Frontal cortex (tissue), 4 donors: ENCODE measurements at places on chromosomes 12 and 14. TPM values are rescaled to one million over a fixed set of nuclear protein-coding genes. Genes with fewer than 3 reads are reported as not detected.

MMP17 gene
- total RNA-seq = 38.7 TPM

SPTB gene
- 16.7 TPM for total RNA-seq

PLEKHD1 gene
- total RNA-seq = 0.41 TPM

KRT78 gene
- total RNA-seq = not detected

PRDM4 gene
- total RNA-seq = 21.2 TPM

FGF6 gene
- total RNA-seq = not detected

RDH5 gene
- 4.5 TPM for total RNA-seq

DCD gene
- total RNA-seq = not detected

- DNase-seq = no peak
These were observed 85.1 kb upstream of the AMIGO2 start for GRCh38 chr12:47164724-47165439.

DNA sequence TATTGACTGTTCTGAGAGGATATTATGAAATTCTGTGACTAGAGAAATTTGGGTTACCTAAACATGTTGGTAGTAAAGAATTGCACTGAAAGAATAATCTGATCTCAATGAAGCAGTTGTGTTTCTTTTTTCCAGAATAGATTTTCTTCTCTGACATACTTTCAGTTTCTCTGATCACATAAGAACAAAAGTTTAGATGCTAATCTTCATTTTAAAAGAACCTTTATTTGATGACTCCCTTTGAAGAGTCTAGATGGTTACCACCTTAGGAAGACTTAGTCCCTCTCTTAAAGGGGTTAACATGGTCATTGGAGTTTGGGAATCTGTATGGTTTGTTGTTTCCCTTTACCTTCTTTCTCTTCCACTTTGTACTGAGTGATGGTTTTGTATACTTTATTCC, 58.6 kb downstream of the MON2 start:
- DNase-seq = no peak

- DNase-seq = no peak
These were observed 42.1 kb downstream of the MGST1 start for GRCh38 chr12:16389594-16389993.

GRCh38 chr12:113249546-113249945, 28.3 kb downstream of the TPCN1 start:
- DNase-seq = no peak

DNA sequence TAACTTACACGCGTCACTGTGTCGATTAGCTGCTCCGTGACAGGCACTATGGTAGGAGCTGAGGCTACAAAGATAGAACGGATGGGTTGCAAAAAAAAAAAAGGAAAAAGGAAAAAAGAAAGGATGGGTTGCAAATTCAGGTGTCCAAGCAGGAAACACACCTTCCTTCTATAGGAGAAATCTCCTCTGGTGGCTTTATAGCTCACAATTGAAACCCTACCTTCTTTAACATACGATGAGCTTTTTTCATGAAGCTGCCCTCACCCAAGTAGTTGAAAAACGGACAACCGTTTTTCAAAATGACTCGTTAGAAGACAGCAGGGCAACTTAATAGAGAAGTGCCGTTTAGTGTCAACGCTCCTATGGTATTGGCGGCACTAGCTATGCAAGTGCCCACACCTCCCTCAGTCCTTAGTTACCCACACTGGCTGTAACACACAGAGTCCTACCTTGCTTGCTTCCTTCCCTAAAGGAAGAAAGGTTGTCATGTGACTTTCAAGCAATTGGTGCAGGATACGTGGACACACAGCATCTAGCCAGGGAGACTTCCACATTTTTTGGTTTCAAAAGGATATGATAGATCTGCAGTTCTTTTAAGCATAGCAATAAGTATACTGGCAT, 682 bp upstream of the TRIP11 start:
- no peak for DNase-seq

DNA sequence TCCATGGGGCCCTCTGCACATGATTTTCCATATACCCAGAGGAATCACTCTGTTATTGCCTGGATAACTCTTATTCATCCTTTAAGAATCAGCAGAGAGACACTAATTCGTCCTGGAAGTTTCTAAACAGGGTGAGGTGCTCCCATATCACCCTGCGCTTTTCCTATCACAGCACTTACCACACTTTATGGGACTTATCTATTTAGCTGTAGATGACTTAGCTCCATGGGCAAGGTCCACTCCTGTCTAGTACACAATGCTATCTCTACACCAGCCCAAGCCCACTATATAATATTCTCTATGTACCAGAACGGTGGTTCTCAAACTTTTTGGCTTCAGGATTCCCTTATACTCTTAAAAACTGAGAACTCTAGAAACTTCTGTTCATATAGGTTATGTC, 111.7 kb downstream of the EFCAB11 start:
- no peak for DNase-seq

GRCh38 chr12:13745111-13745860, 236.1 kb downstream of the GRIN2B start:
- DNase-seq = no peak

GRCh38 chr14:49593016-49593415, 5.7 kb upstream of the LRR1 start:
- no peak for DNase-seq

DNA sequence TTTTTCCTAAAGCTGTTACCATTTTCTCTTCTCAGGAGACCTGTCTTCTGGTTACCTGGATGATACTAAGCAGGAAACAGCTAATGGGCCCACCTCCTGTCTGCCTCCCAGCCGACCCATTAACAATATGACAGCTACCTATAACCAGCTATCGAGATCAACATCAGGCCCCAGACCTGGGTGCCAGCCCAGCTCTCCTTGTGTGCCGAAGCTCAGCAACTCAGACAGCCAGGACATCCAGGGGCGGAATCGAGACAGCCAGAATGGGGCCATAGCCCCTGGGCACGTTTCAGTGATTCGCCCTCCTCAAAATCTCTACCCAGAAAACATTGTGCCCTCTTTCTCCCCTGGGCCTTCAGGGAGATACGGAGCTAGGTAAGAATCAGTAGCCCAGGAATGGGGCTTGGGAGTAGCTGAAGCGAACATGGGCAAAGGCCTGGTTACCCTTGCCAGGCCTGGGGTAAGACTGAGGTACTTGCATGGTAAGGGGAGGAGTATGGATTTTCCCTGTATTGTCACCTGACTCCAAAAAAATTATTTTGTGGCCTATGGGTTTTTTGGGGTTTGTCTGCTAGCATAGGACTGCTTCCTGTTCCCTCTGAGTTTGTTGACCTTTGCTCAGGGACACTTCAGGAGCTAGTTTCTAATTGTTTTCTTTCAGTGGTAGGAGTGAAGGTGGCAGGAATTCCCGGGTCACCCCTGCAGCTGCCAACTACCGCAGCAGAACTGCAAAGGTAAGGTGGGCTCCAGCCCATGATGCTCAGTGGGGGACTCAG, 26.6 kb downstream of the TRAFD1 start:
- no peak for DNase-seq

GRCh38 chr12:4734625-4735340, 14.6 kb downstream of the GALNT8 start:
- no peak for DNase-seq

- no peak for DNase-seq
These were observed 53.5 kb downstream of the FSCB start for GRCh38 chr14:44453433-44454171.

GRCh38 chr12:112518365-112518735, 99.6 kb downstream of the PTPN11 start:
- DNase-seq = no peak

GRCh38 chr12:55899082-55899481, 28.6 kb downstream of the PYM1 start:
- DNase-seq = no peak

- DNase-seq = no peak
These were observed 198.7 kb upstream of the EEA1 start for GRCh38 chr12:93127582-93128331.

GRCh38 chr14:106419376-106419965, 893.1 kb downstream of the TMEM121 start:
- no peak for DNase-seq

GRCh38 chr14:61552241-61552640, 143.1 kb upstream of the HIF1A start:
- no peak for DNase-seq

DNA sequence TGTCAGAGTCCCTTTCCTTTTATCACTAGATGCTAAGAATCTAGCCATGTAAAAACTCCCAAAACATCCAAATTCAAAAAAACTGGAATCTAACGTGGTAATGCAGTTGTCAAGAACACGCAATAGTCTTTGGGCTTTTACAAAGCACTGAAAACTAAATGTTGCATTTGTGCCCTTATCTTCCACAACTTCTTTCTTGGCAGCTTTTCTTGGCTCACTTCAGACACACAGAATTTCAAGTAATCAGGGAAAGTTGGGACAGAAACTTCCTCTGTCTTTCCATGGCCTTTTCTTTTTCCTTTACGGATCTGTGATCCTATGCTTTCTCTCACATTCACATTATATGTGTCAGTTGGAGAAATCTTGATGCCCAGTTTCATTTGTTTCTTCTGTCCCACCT, 136.0 kb downstream of the CRADD start:
- no peak for DNase-seq

GRCh38 chr12:117662620-117663395, 301.4 kb upstream of the NOS1 start:
- no peak for DNase-seq

- DNase-seq = no peak
These were observed 30.7 kb downstream of the FOXN3 start for GRCh38 chr14:89386212-89386886.

GRCh38 chr12:31658471-31659086, 909 bp upstream of the ETFBKMT start:
- no peak for DNase-seq

DNA sequence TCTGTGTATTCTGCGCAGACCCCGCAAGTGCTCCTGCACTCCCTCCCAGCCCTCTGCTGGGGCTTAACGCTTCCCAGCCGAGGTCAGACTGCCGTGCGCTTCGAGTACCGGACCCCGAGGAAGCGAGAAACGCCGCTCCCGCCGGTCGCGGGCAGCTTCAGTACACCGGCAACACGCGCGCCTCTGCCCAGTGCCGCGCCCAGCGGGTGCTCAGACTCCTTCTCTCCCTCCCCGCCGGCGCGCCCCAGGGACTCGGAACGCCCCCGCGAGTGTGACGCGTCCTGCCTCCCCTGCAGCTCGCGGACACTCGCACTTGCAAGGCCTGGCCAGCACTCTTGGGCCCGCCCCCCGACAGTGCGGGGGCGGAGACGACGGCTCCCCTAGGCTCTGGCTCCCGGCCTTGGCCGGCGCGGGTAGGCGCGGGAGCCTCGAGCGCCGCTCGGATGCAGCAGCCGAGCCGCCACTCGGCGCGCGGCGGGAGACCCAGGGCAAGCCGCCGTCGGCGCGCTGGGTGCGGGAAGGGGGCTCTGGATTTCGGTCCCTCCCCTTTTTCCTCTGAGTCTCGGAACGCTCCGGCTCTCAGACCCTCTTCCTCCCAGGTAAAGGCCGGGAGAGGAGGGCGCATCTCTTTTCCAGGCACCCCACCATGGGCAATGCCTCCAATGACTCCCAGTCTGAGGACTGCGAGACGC, at the start of gene PTGER2:
TSS of gene PTGER2 (plus strand) at position 410 of the 692 bp plus-strand sequence. CDS start at position 647, 237 bp downstream.
- DNase-seq = peak; percentile 35

GRCh38 chr12:62575036-62575435, 108.4 kb downstream of the MON2 start:
- no peak for DNase-seq

DNA sequence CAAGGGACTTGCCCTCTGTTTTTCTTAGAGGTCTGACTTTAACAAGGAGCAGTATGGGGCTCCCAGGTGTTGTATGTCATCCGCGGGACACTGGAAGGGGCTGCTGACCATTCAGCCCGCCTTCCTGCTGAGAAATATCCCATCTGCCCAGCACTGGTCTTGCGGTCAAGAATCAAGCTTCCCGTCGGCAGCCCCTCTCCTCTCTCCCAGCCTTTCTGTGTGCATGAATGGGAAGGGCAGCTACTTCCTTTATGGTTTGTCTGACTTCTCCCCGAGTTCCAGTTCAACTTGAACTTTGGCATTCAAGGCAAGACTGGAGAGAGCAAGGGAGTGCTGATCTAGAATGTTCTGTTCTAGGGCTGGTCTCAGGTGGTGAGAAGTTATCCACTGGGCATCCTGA, 51.5 kb downstream of the PSMA6 start:
- no peak for DNase-seq

- DNase-seq = no peak
These were observed 77.7 kb downstream of the SLC15A4 start for GRCh38 chr12:128745772-128746689.

DNA sequence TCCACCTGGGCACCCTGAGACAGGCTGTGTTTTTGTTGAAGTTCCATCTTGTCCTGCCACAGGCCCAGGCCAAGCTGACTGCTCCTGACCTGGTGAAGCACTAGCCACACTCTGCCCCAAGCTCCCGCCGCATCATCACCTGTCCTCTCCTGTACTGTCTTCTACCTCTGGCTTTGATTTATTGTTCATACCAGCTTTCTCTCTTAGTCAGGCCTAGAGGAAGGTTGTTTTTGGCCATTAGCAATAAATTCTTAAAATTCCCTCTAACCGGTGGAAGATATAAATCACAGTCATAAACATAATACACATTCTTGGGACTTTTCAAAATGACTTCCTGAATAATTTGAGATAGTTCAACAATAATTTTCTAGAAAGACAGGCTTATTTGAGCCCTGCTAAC, 169.4 kb downstream of the DAD1 start:
- DNase-seq = no peak

DNA sequence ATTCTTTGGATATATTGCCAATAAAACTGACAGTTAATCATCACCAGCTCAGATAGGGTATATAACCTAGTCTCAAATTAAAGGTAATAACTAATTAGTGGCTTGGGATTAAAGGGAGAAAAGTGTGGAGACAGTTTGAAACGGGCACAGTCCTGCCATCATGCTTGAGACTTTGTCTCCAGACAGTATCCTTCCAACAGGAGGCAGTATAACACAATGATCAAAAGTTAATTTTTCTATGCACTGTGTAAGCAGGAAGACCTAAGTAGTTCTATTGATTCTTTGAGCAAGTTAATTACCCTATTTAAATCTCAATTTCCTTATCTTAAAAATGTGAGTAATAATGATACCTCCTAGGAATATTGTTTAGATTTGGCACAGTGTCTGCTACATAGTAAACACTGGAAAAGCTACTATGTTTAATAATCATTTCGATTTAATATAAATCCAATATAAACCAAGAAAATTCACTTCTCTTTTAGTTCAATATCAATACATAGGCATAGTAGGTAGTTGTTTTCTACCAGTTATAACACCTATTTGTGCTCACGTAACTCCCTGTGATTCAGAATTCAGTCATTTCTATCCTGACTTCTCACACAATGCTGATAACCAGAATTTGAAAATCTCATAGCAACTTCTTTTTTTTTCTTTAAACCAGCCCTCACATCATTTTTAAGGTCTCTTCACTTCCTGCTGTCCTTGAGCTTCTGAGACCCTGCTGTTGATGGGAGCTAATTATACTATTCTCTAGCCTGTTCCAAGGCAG, 53.7 kb downstream of the GALNT4 start:
- DNase-seq = no peak

- no peak for DNase-seq
These were observed 1018.7 kb downstream of the AACS start for GRCh38 chr12:126083926-126084325.

- DNase-seq = peak; percentile 8
These were observed 50.3 kb downstream of the BEGAIN start for GRCh38 chr14:100536721-100537445.

- DNase-seq = no peak
These were observed 23.6 kb upstream of the ATF1 start for GRCh38 chr12:50740307-50740706.
